ENCODE measurements at places on chromosomes 6 and 20.

DNA sequence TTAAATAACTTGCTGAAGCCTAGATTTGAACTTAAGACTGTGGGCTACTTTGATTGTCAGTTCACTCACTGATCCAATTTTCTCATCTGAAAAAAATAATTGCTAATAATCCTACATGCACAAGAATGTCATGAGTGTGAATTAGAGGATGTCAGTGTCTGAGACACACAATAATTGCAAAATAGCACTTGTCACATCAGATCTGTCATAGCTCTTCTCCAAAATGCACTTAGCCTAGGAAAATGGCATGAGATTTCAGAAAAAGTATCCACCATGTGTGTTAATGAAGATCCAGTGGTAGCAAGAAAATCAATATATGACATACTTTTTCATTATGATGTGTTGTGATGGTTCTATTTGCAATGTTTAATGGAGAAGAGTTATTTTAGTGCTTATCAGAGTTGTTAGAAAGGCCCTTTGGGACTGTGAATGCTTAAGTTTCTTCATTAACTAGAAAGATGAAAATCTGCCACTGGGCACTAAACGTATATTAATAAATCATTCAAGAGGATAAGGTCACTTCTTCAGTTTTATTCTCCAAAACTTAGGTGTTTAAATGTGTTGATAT lies 786.2 kb downstream of the C6orf118 start:
- DNase-seq: no peak

DNA sequence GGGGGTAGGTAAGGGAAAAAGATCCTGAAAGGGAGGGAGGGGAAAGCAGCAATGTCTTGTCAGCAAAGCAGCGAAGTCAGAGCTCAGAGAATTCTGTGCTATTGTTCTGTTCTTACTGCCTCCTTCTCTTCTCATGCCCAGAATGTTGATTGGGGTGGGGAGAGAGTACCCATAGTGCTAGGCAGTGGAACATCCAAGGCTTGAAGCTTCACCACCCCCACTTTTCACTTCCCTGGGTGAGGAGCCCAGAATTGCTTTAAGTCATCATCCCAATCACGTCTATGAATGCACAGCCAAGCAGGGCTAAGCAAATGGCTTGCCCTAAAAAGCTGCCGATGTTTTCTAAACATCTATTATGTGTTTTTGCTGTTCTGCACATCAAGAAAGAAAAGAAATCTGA lies 16.5 kb downstream of the REPS1 start:
- no peak for DNase-seq

- no peak for DNase-seq
Observed at GRCh38 chr6:42103216-42103615, 39.2 kb downstream of the C6orf132 start.

DNA sequence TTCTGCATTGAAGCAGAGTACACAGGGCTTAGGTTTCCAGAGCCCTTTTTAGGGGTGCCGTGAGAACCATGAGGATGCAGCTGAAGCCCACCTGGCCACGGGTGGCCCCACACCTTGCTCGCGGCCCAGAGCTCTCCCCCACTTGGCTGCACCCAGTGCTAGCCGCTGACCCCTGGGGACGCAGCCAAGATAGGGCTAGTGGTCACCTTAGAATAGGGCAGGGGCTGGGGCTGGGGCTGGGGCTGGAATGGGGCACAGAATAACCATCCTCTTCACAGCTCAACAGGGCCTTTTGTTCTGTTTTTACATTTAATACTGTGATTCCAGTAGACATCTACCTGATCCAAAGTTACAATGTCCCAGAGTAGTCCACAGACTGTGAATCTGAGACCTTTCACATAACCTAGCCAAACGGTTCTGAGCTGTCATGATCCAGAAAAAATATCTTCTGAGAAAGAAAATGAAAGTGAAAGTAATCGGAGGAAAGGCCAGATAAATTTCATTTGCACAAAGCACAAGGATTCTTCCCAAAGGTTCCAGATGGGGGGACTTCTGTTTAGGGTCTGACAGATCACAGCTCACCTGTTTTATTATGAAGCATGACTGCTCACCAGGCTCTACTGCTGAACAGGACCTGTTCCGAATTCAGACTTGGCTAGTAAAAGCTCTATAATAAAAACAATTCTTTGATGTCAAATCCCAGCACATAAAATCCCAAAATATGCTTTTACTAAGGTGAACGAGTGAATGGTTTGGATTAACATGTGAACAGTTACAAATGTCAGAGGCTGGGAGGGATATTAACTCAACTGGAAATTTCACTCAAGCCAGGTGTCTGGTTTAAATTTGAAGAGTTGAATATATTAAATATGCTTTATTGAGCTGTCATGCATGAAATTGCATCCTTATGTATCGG lies 401.9 kb downstream of the THBS2 start:
- no peak for DNase-seq

GRCh38 chr6:139402876-139403386 lies 28.5 kb upstream of the CITED2 start:
- DNase-seq: no peak

DNA sequence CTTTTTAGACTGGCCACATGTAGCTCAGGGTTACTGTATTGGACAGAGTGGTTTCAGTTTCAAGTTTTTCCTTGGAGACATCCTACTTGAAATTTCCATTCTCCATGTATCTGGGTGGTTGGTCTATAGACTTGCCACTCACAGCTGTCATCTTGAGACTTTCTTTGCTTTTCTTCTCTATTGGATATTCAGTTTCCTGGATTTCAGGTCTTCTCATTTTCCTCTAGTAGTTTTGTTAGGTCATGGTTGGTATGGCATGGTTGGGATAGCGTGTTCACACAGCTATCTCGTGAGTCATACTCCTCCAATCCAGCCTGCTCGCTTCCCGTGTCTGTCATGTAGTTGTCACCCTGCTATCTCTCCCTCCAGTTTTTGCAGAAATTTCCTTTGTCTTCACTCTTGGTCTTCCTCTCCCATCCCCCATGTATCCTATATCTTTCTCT lies 48.3 kb downstream of the PTPN1 start:
- no peak for DNase-seq

DNA sequence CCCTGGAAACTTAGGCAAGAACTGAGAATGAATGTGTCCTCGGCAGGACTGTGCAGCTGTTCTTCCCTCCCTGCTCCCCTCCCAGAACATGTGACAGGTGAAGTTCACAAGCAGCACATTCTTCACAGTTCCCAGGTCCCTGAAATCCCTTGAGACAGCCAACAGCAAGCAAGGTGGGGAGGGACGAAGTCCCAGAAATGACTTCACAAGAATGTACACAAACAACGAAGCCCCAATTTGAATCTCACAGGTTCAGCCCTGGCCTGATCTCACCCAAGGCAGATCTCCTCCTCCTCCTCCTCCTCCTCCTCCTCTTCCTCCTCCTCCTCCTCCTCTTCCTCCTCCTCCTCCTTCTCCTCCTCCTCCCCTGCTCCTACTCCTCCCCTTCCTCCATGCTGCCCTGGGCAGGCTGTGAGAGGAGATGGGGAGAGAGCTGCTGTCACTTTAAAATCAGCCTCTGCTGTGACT lies 32.4 kb downstream of the WRNIP1 start:
- DNase-seq: no peak

GRCh38 chr20:49635866-49636265 lies 67.9 kb upstream of the PTGIS start:
- no peak for DNase-seq

DNA sequence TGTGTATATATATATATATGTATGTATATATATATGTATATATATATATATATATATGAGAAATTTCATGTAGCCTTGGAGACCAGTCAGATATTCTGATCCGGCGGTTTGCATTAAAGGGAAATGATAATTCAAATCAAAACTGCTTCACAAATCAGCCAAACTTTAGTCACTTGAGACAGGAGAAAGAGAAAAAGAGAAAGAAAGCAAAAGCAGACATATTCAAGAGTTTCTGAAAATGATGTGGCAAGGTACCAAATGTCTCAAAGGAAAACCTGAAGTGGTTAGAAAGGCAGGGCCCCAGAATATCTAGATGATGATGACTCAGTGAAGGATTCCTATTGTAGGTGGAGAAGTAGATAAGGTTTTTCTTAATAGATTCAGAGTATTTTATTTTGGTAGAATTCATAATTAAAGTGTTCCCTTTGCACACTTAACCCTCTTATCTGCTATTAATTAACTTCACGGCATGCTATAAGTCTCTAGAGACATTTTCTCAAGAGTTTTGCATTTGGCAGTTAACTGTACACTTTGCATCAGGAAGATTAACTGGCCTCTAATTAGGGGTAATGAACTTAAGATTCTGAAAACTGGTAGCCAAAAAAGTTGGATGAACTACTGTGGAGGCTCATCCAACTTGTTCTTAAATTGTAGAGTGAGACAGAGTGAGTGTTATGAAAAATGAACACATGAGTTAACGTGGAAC lies 50.1 kb upstream of the ASF1A start:
- DNase-seq: no peak

DNA sequence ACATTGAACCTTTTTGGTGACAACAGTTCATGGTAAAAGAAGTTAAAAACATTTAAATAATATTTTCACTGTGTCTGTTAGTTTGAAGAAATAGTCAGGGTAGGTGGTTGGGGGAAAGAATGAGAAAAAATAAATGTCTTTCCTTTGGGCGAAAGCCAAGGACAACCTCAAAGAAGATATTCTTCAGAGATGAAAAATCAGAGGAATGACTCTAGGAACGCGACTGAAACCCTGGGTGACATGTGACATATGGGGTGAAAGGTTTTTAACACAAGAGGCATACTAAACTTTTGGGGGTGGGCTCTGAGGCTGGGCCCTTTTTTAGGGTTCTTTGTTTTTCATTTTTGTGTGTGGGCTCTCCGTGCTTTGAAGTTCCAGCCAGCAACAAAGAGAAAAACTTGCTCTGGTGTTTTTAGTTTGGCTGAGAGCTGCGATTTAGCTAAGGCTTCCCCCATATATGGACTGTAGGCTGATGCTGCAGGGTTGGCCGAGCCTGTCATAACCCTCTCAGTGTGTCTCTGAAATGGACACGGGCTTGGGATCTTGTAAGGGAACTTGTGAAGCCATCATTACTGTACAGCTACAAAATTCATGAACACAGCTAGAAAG lies 610.1 kb upstream of the ARID1B start:
- peak; percentile 26 for DNase-seq

DNA sequence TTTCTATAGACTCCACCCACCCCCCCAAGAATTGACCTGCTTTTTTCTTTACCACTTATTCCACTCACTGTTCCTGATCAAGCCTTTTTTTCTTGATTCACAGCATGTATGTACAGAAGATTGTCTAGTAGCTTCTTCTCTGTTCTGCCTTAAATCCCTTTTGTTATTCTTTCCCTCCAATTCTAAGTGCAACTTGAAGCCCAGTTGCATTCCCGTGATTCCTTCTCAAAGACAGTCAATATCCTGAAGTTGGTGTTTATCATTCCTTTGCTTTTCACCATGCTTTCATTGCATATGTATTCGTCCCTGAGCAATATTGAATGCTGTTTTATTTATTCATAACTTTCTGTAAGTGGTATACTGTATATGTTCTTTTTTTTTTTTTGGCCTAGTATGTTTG lies 21.0 kb downstream of the XRN2 start:
- no peak for DNase-seq

- no peak for DNase-seq
Observed at GRCh38 chr6:48670546-48670945, 559.5 kb upstream of the PTCHD4 start.

- peak; percentile 23 for DNase-seq
Observed at GRCh38 chr6:142152746-142153145, 5.7 kb downstream of the VTA1 start.

DNA sequence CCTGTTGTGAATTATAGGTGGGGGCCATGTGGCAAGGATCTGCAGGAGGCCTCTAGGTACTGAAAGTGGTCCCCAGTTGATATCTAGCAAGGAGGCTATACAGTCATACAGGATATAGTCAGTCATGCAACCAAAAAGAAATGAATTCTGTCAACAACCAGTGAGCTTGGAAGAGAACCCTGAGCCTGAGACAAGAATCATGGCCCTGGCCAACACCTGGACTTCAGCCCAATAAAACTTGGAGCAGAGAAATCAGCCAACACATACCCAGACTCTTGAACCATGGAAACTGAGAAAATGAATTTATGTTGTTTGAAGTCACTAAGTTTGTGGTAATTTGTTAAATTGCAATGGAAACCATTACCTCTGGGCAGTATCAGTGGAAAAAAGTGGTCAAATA lies 370.2 kb downstream of the KIF16B start:
- DNase-seq: no peak

DNA sequence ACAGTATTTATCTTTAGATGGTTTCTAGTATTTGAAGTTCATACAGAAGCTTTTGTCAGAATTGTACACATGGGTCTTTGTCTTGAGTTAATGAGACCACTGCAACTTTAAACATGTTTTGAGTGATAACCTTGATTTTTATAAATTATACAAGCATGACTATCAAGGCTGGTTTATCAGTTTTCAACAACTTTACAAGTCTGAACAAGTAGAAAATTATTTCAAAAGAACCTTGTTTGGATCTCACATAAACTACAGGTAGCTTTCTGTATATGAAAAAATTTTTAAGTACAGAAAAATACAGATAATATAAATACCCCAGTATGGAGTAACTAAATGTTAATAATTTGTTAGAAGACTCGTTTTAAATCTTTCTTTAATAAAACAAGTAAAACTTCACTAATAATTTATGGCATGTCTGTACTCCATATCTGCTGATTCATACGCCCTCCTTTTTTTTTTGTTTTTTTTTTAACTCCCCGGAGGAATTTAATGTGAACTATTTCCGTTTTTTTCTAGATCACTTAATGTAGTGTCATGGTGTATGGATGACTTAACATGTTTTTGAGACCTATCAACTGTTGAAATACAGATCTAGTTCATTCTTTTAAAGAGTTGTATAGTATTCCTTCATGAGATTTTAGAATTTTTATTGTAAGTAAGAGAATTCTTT lies 18.3 kb downstream of the VAPB start:
- no peak for DNase-seq

DNA sequence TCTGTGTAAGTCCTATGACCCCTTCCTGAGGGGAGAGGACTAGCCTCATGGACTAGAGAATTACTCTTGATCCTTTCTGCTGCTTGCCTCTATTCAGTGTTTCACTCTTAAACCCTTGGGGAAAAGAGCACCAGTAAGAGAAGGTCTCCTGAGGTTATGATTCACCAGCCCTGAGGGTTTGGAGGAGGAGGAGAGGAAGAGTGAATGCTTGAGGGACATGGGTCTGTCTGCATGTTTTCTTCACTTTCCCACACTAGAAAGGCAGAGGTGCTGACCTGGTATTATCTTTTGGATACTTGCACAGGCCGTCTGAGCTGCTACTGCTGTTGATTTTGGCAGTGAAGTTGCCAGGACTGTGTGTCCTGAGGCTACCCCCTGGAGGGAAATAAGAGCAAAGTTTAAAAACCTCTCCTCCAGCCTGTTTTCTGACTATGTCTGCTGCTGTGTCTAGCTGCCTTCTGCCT lies 78.3 kb downstream of the CD109 start:
- peak; percentile 56 for DNase-seq

Measured in AG04450 (cell line).